ENCODE measurements at places on chromosomes 2 and 18.

DNA sequence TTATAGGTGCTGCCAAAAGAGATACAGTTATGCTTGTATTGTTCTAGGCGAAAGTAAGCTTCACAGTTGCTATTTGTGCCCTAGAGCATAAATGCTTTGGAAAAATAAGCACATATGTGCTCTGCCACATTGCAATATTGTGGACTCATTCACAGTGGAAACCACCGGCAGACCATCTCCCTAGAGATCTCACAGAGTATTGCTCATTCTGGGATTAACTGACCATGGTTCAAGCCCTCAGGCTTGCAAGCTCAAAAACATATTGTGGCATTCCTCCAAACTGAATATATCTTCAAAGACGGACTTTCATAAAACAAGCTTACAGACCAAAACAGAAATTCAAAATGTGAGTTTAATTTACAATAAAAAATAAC, 158.2 kb upstream of the CCDC150 start:
- DNase-seq: no peak

GRCh38 chr18:23964282-23965238, 50.0 kb upstream of the TTC39C start:
- DNase-seq: no peak

DNA sequence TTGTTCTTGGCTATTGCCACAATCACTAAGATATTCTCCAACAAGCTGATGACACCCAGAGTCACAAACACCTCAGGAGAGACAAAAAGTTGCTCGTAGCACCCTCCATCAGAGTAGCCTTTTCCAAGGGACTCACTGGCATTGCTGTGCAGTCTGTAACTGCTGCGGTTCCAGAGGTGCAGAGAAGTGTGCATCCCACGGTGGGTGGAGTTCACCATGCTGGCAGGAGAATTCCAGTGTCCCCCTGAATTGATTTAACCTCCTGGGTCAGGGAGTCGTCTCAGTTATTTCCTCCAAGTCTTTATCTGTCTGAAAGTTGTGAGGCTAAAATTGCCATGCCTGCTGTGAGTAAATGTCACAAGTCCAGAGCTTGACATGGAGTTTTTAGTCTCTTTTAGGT, 443 bp downstream of the MC4R start:
- DNase-seq: no peak

DNA sequence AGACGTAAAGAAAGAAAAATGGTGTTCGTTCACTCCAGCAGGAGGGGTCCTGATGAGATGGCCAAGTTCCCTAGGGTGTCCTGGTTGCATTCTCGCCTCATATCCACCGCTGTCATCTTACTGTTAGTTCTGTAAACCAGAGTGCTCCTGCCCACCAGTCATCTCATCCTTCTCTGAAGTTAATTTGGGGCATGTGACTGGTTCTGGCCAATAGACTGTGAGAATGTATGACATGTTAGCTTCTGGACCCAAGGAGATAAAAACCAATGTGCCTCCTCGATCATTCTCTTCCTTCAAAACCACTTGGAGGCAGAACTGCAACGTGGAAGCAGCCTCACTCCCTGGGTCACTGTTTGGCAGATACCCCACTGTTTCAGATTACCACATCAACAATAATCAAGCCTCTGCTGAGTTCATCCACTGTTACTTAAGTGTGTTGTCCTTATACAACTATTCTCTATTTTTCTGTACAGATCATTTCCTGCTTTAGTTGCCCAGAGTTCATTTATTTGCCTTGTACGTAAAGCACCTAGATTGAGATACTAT, 759.1 kb downstream of the TSN start:
- no peak for DNase-seq

DNA sequence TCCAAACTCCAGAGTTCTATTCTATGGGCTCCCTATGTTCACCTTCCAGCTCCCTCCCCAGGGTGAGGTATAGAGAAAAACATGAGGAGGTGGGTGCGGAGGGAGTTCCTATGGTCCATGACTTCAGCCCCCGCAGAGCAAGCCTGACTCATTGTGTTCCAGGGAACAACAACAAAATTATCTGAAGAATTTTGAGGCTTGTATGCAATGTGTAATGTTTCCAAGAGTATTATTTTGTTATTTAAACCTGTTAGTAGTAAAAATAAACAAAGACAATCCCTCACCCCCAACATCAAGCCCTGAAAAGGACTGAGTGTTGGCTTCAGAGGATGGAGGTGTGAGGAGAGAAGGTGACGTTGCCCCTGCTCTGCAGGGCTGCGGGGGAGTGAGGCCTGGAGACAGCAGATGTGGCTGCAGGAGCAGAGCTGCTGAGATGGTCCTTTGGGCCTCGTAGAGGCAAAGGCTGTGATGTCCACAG, 29.0 kb downstream of the LAMA3 start:
- DNase-seq: no peak

GRCh38 chr2:168461178-168461941, 5.3 kb downstream of the CERS6 start:
- DNase-seq: no peak

- DNase-seq: no peak
These were observed 16.5 kb downstream of the DOK1 start for GRCh38 chr2:74571058-74571457.

- no peak for DNase-seq
These were observed 75.6 kb upstream of the OTX1 start for GRCh38 chr2:62974999-62975398.

DNA sequence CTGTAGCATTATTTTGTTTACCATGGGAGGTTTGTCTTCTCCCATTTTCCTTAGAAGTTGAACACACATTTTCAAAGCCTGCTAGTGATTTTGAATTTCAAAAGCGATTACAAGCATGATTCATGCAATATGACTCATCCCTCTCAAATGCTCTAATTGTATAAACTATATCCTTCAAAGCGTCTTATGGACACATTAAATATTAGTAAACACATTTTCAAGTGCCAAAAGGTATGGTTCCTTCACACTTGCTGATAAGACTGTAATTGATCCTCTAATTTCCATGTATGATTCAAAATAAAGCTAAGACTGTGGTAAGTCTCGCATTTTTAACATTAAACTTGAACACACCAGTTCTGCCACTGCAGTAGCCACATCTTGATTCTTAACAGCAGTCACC, 512.9 kb downstream of the LRRTM4 start:
- DNase-seq: peak; percentile 85

DNA sequence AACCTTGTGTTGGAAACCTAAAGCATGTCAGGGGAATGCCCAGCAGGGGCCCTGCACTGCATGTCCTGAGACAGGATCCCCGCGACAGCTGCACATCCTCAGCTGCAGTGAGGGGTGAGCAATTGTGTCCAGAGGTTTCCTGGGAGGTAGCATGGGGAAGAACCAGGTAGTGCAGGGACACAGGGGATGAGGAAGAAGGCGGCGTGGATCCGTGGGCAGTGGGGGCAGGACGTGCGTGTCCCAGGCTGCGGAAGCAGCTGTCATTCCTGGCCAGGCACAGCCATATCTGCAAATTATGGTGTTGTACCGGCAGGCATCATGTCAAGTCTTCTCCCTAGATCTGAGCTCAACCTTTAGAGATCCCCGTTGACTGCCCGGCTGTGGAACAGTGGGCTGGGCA, 238.2 kb upstream of the MYT1L start:
- no peak for DNase-seq

DNA sequence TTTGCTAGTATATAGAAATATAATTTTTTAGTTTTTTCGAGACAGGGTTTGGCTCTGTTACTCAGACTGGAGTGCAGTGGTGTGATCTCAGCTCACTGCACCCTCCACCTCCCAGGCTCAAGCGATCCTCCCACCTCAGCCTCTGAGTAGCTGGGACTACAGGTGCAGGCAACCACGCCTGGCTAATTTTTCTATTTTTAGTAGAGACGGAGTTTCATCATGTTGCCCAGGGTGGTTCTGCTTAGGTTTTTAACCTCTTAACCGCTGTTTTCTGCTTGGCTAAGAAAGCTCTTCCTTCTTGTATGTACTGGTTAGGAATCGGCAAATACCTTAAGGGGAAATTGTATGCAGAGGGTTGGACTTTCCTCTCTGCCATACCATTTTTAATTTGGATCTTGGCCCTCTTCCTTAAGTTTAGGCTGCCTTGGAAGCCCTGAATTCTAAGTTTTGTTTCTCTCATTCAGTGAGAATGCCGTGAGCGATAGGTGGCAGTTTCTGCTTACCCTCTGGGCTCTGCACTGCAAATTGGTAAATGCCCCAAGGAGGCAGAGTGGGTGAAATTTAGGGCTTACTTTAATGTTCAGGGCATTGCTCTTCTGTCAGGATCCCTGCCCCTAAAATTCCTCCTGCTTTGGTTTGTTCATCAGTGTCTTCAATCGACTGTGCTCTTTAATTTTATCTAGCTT, 32.3 kb downstream of the EML6 start:
- DNase-seq: peak; percentile 30
